ENCODE measurements at places on chromosomes 3 and 15.

DNA sequence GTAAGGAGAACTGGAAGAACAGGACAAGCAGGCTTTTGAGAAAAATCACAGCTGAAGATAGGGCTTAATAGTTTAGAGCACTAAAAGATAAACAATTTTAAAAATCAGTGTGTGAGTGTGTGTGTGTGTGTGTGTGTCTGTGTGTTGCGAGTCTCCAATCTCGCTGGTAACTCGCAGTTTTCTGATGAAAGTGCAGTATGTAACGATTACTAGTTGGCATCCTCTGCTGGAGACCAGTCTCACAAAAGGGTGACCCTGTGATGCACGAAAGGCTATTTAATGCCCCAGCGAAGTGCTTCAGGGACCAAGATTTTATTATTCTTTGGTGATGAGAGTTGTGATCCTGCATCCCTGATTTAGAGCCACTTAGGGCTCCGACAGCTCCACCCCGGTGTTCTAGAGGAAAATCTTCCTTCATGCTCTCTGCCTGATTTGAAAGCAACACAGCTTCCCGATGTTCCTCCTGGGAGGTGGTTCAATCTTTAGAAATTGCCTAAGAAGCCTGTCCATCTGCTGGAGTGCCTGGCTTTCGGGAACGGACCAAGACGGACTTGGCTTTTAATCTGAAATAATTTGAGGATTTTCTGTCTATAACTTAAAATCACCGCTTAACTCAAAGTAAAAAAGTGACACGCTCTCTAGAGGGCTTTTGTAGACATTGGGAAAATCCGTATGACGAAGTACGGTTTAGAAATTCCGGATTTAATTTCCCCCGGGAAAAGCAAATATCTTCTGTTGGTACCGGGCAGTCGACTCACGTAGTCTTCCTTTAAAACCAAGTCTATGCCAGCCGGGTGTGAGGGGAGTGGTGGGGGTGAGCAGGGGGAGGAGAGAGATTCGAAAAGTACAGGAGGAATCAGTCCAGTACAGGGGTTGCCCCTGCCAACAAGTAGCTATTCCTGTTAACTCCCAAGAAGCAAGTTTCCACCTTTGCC, 1.1 kb upstream of the ALCAM start:
- peak; percentile 60 for DNase-seq

GRCh38 chr3:113234028-113234427, 22.7 kb downstream of the BOC start:
- no peak for DNase-seq

DNA sequence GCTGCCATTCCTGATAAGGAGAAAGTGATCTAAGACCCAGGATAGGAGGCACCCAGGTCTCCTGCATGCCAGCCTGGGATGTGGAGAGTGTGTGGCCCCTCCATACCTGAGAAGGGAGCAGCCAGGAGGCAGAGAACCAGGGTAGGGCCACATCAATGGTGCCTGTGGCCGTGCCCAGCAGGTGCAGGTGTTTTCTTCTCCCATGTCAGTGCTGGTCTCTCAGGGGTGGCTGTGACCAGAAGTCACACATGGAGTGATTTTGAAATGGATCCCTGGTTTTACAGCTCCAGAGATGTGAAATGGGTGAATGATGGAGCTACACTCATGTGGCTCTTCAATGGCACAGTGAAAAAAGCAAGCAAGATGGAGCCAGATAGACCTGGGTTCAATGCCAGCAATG, 3.3 kb upstream of the ISL2 start:
- no peak for DNase-seq

DNA sequence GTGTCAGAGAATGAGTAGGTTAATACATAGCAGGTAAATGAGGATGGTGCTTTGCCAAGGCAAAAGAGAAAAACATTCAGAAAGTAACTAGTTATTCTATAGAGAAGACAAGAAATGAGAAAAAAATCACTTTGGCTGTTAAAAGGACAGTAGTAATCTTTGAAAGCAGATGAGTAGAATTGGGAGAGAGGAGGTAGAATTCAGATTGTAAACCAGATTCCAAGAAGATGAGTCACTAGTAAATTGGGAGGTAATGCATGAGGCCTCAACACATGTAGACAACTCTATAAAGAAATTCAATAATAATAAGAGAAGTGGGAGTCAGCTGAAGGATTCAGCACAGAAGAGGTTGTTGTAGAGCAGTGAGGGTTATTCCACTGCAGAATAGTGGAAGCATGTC, 81.4 kb downstream of the MBNL1 start:
- no peak for DNase-seq

- no peak for DNase-seq
These were observed 31.3 kb downstream of the ACP3 start for GRCh38 chr3:132348531-132348930.

DNA sequence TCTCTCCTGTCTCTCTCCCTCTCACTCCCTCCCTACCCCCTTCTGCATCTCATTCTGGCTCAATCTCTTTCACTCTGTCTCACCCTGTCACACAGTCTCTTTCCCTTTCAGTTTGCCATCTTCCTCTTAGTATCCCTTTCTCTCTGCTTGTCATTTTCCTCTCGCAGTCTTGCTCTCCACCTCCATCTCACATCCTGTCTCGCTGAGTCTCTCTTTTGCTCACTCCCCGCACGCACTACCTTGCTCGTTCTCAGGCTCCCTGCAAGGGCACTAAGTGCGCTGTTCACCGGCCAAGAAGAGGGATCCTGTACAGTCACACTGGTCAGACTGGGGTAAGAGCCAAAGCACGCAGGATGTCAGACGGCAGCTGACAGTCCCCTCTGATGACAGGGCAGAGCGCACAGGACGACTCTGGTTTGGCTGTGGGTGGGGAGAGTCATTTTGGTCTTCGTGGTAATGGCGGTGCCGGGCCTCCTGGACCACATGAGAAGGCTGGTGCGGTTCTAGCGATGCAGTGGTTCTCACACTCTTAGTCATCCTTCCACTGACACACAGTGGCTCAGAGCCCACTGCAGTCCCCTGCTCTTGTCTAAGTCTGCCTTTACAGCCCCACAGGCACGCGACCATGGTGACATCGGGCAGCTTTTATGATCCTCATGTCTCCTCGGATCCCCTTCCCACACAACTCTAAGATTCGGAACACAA, 356.8 kb downstream of the FOXP1 start:
- DNase-seq: no peak

DNA sequence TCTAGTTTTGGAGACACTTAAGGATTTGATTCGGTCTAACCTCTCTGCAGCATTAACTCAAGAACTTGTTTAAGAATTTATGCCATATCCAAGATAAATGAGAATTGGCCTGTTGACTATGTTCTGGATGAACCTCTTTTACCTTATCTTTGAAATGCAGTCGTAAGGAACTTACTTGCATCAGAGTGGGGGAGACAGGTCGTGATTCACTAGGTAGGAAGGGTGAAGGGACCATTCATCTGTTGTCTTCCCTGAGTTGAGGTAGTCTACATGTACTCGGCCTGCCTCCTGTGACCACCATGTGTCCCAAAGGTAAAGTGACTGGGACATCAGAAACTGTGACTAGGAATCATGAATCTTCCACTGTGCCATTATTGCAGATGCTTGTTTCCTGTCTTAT, 248.0 kb upstream of the P2RY1 start:
- no peak for DNase-seq

DNA sequence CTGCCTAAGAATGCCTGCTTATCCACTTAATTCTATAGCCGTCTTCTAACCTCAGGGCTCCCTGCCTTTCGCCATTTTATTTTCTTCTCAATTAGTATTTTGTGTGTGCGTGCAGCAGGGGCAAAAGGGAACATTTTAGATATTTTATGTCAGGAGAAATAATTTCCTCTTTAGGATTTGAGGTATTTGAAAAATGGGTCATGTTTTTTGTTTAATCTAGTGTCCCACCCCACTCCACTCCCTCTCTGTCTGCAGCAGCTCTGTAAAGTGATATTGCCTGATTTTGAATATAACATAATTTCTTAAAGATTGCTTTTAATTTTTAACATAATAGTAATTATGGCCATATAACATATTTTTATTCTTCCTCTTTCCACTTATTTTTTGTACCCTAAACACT, 593.2 kb upstream of the DPPA4 start:
- no peak for DNase-seq

GRCh38 chr3:514192-514591, 317.6 kb downstream of the CHL1 start:
- no peak for DNase-seq

GRCh38 chr15:57686657-57687056, 19.9 kb upstream of the POLR2M start:
- DNase-seq: no peak

DNA sequence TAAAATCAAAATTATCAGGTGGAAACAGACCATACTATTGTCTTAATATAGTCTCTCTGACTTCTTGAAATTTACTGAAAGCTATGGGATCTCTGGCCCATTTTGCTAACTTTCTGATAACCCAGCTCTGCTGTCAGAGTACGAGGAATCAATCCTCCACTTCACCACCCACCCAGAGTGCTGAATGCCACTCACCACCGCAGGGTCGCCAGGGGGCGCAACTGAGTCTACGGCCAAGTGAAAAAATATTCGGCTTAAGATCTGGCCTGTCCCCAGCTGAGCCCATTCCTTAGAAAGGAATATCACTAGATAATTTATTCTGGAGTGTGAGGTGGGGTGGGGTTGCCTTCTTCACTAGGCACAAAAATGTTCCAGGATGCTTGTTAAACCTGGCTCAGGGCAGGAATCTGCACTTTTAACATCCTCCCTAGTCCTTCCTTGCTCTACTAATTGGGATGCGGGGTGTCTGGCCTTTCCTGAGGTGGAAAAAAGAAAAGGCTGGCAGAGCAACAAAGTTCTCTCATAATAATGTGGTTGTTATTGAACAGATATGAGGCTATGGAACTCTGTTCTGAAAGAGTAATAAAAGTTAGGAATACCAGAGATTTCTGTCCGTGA, 520.6 kb downstream of the MFSD1 start:
- DNase-seq: peak; percentile 24

- DNase-seq: no peak
These were observed 267.9 kb upstream of the THBS1 start for GRCh38 chr15:39312984-39313383.

GRCh38 chr3:33798113-33798417, 365 bp upstream of the PDCD6IP start:
- peak; percentile 55 for DNase-seq

DNA sequence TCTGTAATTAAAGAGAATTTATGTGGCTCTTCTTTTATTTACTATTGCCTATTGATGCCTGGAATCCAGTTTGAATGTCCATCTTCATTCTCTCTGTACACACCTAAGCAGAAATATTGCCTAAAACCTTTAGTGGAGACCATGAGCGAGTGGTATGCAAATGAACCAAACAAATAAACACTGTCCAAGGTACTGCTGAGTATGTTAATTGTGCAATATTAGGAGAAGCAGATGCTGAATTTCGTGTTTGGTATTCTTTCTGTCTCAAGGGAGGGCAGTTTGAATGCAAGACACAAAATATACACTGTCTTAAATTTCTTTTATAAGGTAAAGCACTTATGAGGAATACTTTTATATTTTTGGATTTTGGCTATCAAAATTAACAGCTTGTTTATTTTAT, 440.9 kb downstream of the RBMS3 start:
- no peak for DNase-seq

DNA sequence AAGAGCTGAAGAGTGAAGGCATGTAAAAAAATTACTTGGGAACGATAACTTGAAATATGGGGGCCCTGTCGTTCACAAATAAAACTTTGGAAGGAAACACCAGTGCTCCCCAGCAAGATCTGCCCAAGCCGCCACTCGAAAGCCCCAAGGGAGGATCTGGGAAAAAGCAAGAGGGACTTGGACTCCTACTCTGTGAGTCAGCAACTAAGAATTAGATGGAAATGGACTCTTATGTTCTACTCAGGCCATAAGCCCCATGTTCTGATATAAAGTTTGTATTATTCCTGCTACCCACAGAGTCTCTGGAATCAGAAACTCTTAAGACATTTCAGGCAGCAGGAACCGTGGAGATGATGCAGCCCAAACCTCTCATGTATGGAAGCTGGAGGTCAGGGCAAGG, 75.7 kb downstream of the ITGB5 start:
- no peak for DNase-seq

- no peak for DNase-seq
These were observed 41.1 kb upstream of the MYZAP start for GRCh38 chr15:57550640-57551039.

DNA sequence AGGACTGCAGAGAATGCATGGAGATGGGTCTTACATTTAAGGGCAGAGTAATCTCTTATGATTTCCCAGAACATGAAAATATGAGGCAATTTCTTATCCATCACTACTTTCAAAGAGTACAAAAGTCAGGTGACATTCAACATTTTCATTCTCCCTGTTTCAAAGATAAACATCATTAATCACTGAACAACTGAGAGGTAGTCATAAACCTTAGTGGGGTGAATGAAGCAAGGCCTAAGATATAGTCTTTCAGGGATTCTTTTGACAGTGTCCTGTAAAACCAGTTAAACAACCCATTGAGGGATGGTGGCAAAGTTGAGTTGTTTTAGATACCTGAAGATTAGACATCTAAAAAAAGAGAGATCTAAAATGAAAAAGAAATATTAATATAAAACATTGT, 271.6 kb upstream of the CBLB start:
- no peak for DNase-seq

DNA sequence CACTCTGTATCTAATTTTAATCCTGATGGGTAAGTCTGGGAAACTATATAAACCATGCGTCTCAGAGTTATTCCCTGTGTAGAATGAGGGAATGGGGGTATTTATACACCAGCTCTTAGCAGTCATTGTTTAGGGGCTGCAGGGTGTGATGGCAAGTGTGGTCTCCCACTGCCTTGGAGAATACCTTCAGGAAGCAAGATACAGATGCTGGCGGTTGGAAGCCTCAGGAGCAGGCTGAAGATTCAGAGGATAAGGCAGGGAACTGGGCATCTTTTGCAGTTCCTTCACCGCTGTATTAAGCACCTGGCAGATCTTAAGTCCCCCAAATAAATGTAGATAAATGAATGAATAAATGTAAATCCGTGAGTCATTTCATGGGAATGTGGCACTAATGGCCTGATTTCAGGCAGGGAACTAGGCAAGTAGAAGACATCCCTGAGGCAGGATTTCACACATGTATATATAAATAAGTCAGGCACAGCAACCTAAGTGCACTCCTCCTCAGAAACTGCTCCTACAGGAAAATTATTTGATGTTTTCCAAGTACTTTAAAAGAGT, 209.2 kb upstream of the GADL1 start:
- no peak for DNase-seq

- DNase-seq: no peak
These were observed 223.3 kb upstream of the ARHGEF26 start for GRCh38 chr3:153897842-153898241.

DNA sequence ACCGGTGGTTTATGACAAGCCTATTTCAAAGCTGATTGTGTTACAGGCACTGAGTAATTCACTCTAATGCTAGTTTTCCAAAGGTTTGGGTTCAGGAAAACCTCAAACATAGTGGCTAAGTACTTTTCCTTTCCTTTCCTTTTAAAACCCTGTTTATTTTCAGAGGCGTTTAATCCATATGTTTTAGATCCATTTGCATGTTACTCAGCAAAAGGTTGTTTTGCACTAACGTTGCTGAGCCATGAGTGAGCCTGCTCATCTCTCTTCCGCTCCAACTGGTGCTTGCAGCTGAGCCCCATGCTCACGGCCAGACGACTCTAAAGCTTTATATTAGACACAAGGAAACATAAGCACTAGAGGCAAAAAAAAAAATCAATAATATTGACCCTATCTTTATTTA, 9.4 kb downstream of the CEMIP start:
- no peak for DNase-seq

GRCh38 chr3:36738702-36739101, 25.7 kb downstream of the DCLK3 start:
- no peak for DNase-seq

- no peak for DNase-seq
These were observed 60.5 kb downstream of the XXYLT1 start for GRCh38 chr3:195210266-195210973.
